Activated CD8-positive, alpha-beta memory T cell treated with anti-CD3 and anti-CD28 coated beads for 1 hour (primary cell): ENCODE measurements at places on chromosomes 1 and 21.

DNA sequence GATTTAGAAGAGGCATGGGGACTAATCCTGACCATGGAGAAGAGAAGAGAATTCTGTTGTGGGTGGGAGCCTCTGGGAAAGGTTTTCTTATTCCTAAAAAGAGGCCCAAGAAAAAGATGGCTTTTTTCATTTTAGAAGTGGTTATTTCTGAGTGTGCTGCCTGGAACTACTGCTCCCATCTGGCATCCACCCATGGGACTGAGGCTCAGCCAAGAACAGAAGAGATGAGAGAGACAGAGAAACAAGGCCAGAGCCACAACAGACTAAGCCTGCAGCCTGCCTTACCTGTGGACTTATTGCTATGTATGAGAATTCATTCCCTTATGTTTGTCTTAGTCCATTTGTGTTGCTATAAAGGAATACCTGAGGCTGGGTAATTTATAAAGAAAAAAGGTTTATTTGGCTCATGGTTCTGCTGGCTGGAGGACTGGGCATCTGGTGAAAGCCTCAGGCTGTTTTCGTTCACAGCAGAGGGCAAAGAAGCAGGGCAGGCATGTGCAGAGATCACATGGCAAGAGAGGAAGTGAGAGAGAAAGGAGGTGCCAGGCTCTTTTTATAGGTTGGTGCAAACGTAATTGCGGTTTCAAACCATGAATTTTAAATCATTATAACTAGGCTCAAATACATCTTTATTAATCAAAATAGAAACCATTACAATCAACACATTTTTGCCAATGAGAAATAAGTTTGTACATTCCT, 57.5 kb upstream of the PRDM2 start:
- DNase-seq: no peak

DNA sequence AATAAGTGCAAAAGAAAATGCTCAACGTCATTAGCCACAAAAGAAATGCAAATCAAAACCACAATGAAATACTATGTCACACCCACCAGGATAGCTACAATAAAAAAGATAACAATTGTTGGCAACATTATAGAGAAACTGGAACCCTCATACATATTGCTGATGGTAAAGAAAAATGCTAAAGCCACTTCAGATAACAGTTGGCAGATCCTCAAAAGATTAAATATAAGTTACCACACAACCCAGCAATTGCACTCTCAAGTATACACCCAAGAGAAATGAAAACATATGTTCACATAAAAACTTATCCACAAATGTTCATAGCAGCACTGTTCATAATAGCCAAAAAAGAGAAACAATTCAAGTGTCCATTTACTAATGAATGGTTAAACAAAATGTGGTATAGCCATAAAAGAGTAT, 20.7 kb downstream of the TRIM33 start:
- DNase-seq: no peak

- no peak for DNase-seq
Observed at GRCh38 chr1:72230746-72231145, 51.6 kb downstream of the NEGR1 start.

- DNase-seq: no peak
Observed at GRCh38 chr1:172145231-172145651, 275.2 kb upstream of the C1orf105 start.
